Common myeloid progenitor, CD34-positive (primary cell): ENCODE measurements at places on chromosomes 11 and 22.

- DNase-seq: no peak
Measured at GRCh38 chr11:117130879-117131278, 13.2 kb upstream of the PAFAH1B2 start.

GRCh38 chr22:35197071-35197470 lies 60.2 kb upstream of the HMGXB4 start:
- DNase-seq: no peak

- DNase-seq: no peak
Measured at GRCh38 chr11:9941991-9942390, 278.1 kb downstream of the SWAP70 start.

GRCh38 chr11:113730887-113731726 lies 25.0 kb upstream of the TMPRSS5 start:
- DNase-seq: peak; percentile 4

DNA sequence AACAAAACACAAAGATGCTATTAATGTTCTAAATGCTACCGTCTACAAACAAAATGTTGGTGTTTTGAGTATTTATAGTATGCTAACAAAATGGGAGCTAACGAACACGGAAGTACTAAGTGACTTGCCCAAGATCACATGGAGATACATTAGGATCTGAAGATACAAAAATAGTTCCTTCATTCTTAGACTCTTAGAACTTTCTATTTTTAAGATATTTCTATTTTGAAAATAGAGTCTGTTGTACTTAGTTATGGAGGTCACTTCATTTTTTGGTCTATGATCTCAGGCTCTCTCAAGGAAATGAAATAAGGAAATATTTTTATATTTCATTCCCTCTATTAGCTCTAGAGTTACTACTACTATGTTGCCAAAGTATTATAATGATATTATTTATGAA lies 64.2 kb downstream of the APOL5 start:
- DNase-seq: no peak

GRCh38 chr11:20964985-20965384 lies 295.6 kb downstream of the NELL1 start:
- DNase-seq: no peak

- no peak for DNase-seq
Measured at GRCh38 chr11:126181939-126182730, 29.3 kb downstream of the RPUSD4 start.

- DNase-seq: no peak
Measured at GRCh38 chr22:36758792-36759271, 17.1 kb downstream of the IFT27 start.

GRCh38 chr22:42879371-42880021 lies 22.4 kb upstream of the ARFGAP3 start:
- no peak for DNase-seq

GRCh38 chr11:208181-208916 lies 841 bp downstream of the RIC8A start:
- DNase-seq: peak; percentile 93

DNA sequence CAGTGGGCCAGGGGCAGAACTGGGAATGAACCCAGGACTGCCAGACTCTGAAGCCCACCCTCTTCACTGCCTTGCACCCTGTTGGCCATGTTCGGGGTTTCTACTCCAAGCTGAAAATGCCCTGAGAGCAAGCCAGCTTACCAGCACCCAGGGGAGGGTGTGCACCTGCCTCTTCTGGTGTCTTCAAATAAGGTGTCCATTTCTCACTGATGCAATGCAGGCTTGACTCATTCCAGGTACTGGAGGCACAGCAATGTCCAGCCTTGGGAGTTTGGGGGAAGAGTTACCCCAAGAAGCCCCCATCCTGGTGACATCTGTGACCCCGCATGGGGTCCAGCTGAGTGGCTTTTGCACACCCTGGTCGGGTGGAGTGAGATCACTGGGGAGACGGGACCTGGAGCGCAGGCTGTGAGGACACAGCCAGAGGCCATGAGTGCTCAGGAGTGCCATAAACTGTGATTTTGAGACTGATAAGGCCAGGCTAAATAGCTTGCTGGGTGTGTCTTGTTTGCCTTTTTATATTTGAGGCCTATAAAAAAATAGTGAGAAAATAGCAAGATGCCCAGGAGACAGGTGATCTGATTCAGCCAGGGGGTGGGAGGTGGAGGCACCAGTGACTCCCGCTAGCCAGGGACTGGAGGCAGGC lies 4.6 kb upstream of the CERK start:
- no peak for DNase-seq

DNA sequence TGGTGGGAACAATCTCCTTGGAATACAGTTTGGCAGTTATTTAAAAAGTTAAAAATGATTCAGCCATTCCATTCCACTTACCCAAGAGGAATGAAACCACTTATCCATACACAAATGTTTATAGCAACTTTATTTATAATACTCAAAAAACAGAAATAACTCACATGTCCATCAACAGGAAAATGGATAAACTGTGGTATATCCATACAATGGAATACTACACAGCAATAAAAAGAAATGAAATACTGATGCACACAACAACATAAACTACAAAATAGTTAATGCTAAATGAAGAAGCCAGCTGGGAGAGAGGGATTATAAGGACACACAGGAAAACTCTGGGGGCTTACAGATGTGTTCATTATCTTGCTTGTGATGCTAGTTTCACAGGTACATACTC lies 64.7 kb downstream of the FCHSD2 start:
- no peak for DNase-seq

- no peak for DNase-seq
Measured at GRCh38 chr11:93123351-93123898, 74.4 kb downstream of the SLC36A4 start.

DNA sequence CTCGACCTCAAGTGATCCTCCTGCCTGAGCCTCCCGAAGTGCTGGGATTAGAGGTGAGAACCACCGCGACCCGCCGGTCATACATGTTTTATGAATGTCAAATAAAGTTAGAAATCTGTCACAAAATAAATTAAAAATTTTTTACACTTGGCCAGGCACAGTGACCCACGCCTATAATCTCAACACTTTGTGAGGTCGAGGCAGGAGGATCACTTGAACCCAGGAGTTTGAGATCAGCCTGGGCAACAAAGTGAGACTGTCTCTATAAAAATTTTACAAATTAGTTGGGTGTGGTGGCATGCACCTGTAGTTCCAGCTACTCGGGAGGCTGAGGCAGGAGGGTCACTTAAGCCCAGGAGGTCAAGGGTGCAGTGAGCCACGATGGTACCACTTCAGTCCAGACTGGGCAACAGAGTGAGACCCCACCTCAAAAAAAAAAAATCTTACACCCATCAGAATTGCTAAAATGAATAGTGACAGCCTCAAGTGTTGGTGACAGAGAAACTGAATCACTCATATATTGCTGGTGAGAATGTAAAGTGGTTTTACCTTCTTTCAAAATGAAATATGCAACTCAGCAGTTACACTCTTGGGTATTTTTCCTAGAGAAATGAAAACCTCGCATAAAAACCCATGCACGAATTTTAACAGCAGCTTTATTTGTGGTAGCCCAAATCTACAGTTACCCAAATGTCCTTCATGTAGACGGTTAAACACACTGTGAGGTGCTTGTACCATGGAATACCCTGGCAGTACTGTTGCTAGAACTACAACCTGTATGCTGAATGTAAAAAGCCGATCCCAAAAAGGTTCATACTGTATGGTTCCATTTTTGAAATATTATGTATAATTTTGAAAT lies 55.4 kb downstream of the MED15 start:
- no peak for DNase-seq

- DNase-seq: peak; percentile 35
Measured at GRCh38 chr11:13776134-13776815, 107.8 kb downstream of the FAR1 start.

- peak; percentile 55 for DNase-seq
Measured at GRCh38 chr11:71251761-71252268, 562 bp downstream of the SHANK2 start.

- DNase-seq: no peak
Measured at GRCh38 chr22:17580441-17581031, 17.2 kb downstream of the SLC25A18 start.
